ENCODE measurements at places on chromosomes 7 and 10.

GRCh38 chr10:36493516-36493880, 631.9 kb upstream of the ANKRD30A start:
- peak; percentile 17 for DNase-seq

- DNase-seq = peak; percentile 4
Measured at GRCh38 chr7:103524042-103524907, 78.3 kb upstream of the SLC26A5 start.

DNA sequence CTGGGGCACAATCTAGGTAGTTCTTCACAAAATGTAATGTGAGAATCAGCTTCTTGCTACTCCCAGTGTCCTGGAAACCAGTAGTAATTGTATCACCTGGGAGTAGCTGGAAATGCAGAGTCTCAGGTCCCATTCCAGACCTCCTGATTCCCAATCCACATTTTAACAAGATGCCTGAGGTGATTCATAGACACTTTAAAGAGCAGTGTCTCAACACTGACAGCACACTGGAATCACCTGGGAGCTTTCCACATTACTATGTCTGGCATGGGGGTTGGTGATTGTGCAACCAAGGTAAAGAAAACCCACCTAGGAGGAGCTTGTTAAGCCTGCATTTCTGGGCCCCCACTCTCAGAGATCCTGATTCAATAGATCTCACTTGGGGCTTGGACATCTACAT, 11.1 kb downstream of the DPY19L1 start:
- DNase-seq = no peak

- no peak for DNase-seq
Measured at GRCh38 chr7:148905093-148905666, 21.1 kb upstream of the EZH2 start.

All from fibroblast of skin of left biceps (primary cell).